ENCODE measurements at places on chromosomes 4 and X.

DNA sequence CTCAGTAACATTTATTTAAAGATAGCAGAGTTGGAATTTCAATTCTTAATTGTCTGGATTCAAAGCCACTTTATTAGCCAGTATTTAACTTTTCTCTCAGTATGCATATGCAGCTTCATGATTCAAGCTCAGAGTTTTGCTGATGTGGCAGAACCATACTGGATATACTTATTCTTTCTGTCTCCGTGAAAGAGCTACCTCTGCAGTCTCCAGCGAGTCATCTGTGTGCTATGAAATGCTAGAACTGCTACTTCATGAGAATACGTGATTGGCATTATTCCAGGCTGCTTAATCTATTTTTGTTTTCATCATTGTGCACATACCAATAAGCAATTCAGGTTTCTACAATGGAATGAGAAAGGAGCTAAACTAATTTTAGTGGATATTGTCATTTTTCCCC, 743.7 kb downstream of the C4orf33 start:
- DNase-seq: no peak

DNA sequence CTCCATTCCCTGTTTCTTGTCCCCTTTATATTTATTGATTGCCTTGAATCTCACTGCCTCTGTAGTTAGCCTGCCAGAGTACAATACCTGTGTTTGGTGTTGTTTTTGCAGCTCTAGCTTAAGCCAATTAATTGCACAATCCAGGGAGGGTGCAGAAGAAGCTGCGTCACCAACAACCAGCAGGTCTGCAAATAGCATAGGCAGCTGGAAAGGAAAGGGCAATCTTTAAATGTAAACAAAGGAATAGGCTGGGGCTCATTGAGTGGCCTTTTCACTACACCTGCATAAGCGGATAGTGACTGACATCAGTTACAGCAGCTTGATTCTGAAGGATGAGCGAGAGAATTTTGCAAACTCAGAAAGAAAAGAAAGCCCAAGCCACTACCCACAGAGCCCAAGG, 106.8 kb upstream of the RAI2 start:
- no peak for DNase-seq

- no peak for DNase-seq
Measured at GRCh38 chr4:70997546-70997945, 4.1 kb downstream of the DCK start.

DNA sequence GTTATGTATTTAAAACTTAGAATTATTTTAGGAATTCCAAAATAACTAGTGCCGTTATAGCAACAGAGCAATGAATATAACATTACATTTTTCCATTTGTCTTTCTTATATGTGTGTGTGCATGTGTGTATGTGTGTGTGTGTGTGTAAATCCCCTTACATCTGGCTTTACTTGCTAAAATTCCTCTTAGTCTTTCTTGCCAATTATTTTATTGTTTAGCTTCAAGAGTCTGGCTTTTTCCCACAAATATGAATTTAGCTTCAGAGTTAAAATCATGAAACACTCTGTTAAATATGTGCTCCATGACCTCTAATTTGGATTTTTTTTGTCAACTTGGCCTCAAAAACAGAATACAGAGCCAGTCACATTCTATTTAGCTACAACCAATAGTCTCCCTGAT, 18.9 kb downstream of the FGF13 start:
- no peak for DNase-seq

GRCh38 chr4:73608689-73609594, 11.3 kb downstream of the RASSF6 start:
- DNase-seq: no peak

- DNase-seq: no peak
Measured at GRCh38 chr4:42452823-42453222, 55.5 kb downstream of the SHISA3 start.

- no peak for DNase-seq
Measured at GRCh38 chr4:112290341-112290740, 4.6 kb upstream of the TIFA start.

DNA sequence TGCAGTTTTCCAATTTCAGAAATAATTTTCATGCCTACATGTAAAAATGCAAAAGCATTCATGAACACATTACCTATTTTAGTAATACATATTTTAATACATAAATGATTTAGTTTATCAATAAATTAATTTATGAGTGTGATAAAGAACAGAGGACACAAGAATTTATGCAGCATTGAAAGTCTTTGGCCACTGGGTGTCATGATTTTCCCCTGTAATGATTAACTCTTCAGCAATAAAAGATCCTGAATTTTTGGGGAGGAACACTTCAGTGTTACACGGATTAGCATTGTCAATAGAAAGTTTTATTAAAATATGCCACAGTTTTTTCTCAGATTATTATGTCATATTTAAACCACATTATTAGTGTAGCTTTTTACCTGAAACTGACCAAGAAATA, 8.6 kb upstream of the VCX2 start:
- no peak for DNase-seq

DNA sequence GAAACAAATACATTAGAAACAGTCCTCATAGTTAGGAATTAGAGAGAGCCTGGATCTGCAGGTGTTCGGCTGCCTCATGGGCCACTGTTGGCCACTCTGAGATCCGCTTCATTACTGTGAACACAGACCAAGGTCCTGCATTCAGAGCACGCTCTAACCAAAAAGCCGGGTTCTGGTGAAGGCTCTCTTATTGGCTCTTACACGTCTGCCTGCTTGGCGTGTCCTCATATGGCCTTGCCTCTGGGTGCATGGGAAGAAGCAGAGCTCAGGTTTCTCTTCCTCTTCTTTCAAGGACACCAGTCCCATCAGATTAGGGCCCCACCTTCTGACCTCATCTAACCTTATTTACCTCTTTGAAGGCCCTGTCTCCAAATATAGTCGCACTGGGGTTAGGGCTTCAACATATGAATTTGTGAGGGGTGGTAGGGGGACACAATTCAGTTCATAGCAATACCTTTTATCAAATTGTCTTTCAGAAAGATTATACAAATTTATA, 37.1 kb upstream of the ELF2 start:
- no peak for DNase-seq

- DNase-seq: no peak
Measured at GRCh38 chrX:10166248-10166716, 9.5 kb downstream of the CLCN4 start.

DNA sequence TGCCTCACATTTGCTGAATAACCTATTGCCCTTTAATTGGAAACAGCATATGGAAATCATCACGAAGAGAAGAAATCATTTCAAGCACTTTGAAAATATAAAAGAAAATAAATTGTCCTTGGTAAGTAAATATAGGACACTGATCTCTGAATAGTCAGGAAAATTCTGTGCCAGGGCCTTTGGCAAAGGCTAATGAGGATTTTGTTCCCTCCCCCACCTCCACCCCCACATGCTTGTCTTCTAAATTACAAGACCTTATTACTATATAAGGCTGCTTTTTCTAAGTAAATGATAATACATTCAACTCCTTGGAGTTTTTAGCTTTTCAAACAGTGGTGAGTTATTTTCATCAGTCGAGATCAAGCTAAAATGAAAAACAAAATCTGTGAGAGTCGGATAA, 15.8 kb downstream of the SYNPO2 start:
- DNase-seq: no peak

DNA sequence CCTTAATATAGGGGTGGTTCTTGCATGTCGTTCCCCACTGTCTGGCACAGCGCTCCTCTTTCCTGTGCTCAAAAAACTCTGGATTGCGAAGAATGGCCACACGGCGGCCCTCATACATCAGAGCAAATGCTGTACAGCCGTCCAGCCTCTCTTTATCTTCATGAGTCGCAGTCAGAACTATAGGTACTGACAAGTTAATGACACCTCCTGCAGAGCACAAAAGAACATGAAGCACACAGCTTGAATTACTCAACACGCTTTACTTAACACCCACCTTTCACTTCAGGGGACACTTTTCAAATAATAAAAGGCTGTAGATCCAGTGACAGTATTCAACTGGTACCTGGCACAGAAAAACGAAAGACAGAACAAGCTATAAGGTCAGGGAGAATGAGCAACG, 65.3 kb downstream of the PAPSS1 start:
- DNase-seq: no peak

DNA sequence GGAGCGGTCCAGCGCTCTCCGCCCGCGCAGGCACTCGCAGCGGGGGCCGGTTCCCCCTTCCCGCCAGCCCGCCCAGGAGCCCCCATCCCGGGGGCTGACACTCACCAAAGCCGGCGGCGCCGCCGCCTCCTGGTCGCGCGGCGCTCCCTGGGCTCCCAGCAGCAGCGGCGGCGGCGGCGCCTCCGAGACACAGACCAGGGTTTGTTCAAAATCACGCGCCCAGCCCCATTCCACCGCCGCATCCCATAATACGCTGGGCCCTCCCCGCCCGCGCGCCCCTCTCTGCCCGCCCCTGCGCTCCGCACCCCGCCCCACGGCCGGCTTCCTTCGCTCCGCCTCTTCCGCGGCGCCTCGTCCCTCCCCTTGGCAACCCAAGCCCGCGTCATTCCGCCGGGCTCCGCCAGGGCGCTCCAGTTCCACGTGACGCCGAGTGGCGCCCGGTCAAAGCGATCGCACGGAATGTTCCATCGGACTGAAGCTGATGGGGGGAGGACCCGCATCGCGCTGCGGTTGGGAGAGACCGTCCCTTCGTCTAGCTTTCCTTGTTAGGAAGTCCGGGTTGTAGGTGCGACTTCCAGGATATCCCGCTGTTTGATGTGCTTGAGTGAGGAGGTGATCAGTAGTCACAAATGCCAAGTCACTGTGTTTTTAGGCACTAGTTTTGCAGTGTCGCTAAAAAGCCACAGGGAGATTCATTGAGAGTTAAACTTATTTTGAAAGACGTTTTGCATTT, 2.2 kb upstream of the LIN54 start:
- peak; percentile 99 for DNase-seq

GRCh38 chr4:158003212-158003611, 169.6 kb downstream of the GASK1B start:
- no peak for DNase-seq

DNA sequence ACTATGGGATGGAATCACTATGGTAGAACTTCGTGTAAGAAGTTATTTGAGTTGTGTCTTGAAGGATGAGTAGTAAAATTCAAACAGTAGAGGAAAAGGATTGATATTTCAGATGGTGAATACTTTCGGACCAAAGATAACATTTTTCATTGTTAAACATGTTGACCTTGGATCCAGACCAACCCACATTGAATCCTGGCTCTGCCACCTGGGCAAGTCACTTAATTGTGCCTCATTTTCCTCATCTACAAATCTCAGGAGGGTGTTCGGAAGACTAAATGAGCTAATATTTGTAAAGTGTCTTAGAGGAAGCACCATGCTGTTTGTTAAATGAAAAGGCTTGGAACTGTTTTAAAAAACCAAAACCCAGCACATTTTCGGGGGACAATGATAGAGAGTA, 1.4 kb upstream of the AIFM1 start:
- DNase-seq: no peak

DNA sequence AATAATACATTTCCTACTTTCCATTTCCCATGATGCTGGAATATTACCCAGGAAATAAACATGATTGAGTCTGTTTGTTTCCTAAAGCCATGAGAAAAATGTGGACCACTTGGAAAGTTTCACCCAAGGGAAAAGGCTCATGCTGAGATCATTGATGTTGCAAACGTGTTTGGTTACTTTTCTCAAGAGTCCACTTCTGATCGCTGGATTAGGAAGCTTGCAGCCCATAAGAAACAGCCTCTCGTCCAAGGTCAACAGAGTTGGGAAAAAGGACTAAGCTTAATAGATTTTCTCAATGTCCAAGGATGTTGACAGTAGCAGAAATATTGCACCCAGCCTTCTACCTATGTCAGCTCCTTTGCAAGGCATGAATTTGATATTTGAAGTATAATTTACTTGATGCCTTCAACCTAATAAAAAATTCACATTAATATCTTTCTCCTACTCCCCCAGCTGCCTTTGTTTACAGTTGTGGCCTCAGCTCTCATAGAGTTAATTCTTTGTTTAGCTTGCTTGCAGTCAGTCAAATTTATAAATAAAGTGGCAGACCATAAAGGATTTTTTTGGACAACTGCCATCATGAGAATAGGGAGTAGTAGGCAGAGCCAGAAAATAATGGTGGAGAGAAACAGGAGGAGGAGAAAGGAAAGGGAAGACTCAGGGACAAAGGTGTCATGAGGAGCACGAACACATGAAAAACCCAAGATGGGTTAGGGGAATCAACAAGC, 65.6 kb upstream of the BLTP1 start:
- no peak for DNase-seq

DNA sequence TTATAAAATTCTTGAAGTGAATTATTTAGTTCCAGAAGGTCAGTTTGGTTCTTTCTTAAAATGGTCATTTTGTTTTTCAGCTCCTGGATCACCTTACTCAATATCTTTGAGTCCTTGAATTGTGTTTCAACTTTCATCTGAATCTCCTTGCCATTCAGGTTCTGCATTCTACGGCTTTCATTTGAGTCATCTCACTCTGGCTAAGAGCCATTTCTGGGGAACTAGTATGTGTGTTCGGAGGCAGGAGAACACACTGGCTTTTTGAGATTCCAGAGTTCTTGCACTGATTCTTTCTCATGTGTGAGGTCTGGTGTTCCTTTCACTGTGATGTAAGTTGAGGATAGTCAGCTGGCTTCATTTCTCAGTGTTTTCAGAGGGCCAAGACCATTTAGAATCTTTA, 708.4 kb upstream of the FRG1 start:
- no peak for DNase-seq

- DNase-seq: no peak
Measured at GRCh38 chr4:183157215-183157614, 58.2 kb downstream of the WWC2 start.

GRCh38 chr4:140742838-140743193, 13.4 kb downstream of the TBC1D9 start:
- DNase-seq: no peak

- DNase-seq: no peak
Measured at GRCh38 chrX:2504706-2505332, 4.0 kb upstream of the DHRSX start.

DNA sequence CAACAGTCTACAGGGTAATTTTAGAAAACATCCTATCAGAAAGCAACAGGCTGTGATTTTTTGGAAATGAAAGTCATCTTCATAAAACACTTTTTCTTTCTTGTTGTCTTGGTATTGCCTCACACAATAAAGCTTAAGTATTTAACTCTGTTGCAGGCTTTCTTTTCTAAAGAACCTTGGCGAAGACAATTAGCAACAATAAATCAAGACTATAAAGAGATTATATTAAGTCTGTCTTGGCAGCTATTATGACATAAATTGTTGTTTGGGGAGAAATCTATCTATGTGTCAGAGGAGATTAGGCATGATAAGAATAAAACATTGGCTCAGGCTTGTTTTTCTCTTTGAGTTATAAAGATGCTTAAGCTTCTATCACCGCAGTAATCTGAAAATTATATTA, 1774.8 kb downstream of the ARAP2 start:
- no peak for DNase-seq

DNA sequence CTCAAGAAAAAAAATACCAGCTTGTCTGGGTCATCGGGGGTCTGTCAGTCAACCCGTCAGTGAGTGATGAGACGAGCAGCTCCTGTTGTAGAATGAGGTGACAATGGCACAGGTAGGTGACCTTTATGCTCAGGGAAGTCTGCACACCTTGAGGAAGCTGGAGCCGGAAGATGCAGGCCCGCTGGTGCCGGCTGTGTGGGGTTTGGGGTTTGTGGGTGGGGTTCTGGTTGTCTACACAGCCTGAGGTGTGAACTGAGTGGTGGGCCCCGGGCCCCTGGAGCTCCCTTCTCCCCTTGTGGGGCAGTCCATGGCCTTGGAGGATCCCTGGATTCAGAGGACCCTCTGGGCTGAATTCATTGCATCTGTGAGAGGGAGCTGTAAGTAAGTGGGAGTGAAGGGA, 75.5 kb downstream of the SORCS2 start:
- no peak for DNase-seq

GRCh38 chr4:8188743-8189550, 10.1 kb upstream of the SH3TC1 start:
- peak; percentile 50 for DNase-seq

- DNase-seq: no peak
Measured at GRCh38 chr4:152509595-152510225, 26.2 kb downstream of the FBXW7 start.

GRCh38 chr4:17265139-17265538, 246.8 kb downstream of the QDPR start:
- DNase-seq: no peak
